Activated CD8-positive, alpha-beta T cell treated with anti-CD3 and anti-CD28 coated beads, Interleukin-2, amount 10 ng/mL, durations not matched to agents 7 days and 5 days (primary cell): ENCODE measurements at places on chromosomes 12 and 14. TPM values are rescaled to one million over a fixed set of nuclear protein-coding genes. Genes with fewer than 3 reads are reported as not detected.

Gene PRH2
- total RNA-seq, result not detected

Gene CD27
- total RNA-seq, result 131 TPM

Gene ESRRB
- 0.05 TPM for total RNA-seq

Gene GDF3
- total RNA-seq, result not detected

Gene GALNT9
- total RNA-seq, result not detected

DNA sequence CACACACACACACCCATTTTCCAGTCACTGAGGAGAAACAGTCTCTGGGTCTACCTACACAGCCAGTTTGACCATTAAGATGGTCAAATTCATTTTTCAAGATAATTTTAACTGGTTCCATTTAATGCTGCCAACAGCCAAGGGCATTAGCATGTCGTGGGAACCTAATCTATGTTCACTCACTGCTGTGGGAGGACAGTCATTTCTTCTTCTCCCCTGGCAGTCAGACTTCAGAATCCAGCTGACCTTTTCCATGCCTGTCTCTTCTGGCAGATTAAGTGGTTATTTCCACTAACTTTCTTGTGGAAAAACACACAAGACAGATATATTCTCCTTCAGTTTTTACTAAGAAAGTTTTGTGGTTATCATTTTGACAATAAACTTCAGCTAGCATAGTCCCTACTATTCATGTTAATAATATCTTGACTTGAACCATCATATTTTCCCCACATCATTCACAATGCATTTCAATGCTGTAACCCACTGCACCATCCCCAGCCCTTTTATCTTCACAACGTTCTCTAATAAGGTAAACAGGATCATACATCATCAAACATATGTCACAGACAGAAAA is 82.2 kb downstream of the DAD1 start:
- H3K4me1 ChIP-seq, result peaks cover 70% of the 10 kb centered on the region
- no peak for DNase-seq
- peaks cover 91% of the 10 kb centered on the region for H3K36me3 ChIP-seq

- no peak overlapping the region for H3K27ac ChIP-seq
- H3K27me3 ChIP-seq, result no peaks in the 10 kb centered on the region
- H3K36me3 ChIP-seq, result peaks cover 41% of the 10 kb centered on the region
- no peak overlapping the region for H3K4me3 ChIP-seq
- H3K4me1 ChIP-seq, result peaks cover 33% of the 10 kb centered on the region
- no peak for DNase-seq
Measured at GRCh38 chr12:19489168-19489567, 49.9 kb downstream of the AEBP2 start.

GRCh38 chr12:49891476-49891875 is 12.2 kb downstream of the FAIM2 start:
- H3K36me3 ChIP-seq, result no peaks in the 10 kb centered on the region
- no peak overlapping the region for H3K4me3 ChIP-seq
- no peak for DNase-seq
- no peak overlapping the region for H3K27ac ChIP-seq
- H3K4me1 ChIP-seq, result no peaks in the 10 kb centered on the region

DNA sequence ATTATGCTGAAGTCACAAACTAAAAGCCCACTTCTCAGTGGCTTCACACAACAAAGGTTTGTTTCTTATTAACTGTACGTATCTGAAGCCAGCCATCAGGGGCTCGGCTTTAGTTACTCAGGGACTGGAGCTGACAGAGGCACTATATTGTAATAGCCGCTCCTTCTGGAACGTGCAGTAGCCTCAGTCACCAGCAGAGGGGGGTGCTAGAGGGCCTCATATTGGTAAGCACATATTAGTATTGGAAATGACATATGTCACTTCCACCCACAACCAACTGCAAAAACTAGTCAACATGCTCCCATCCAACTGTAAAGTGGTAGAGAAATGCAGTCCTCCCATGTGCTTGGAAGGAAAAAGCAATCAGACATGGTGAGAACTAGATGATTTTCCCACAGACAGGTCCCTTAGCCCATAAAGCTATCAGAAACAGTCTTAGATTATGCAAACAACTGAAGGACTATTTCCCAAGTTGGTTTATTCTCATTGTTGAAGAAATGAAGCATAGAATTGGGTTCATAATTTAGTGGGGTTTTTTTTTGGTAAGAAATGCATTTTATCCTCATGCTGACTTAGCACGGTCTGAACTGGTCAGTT is 183.6 kb upstream of the G2E3 start:
- no peak overlapping the region for H3K27ac ChIP-seq
- no peaks in the 10 kb centered on the region for H3K27me3 ChIP-seq
- H3K4me3 ChIP-seq, result no peak overlapping the region

GRCh38 chr14:103521438-103521950 is 1.1 kb downstream of the CKB start:
- peaks cover 12% of the 10 kb centered on the region for H3K27me3 ChIP-seq
- no peak overlapping the region for H3K4me3 ChIP-seq
- H3K27ac ChIP-seq, result no peak overlapping the region

- H3K4me3 ChIP-seq, result peak overlapping the region; percentile 68
- no peaks in the 10 kb centered on the region for H3K36me3 ChIP-seq
- DNase-seq, result no peak
- no peak overlapping the region for H3K27ac ChIP-seq
- H3K27me3 ChIP-seq, result peaks cover 11% of the 10 kb centered on the region
Measured at GRCh38 chr12:122183588-122183940, 641 bp downstream of the LRRC43 start.

DNA sequence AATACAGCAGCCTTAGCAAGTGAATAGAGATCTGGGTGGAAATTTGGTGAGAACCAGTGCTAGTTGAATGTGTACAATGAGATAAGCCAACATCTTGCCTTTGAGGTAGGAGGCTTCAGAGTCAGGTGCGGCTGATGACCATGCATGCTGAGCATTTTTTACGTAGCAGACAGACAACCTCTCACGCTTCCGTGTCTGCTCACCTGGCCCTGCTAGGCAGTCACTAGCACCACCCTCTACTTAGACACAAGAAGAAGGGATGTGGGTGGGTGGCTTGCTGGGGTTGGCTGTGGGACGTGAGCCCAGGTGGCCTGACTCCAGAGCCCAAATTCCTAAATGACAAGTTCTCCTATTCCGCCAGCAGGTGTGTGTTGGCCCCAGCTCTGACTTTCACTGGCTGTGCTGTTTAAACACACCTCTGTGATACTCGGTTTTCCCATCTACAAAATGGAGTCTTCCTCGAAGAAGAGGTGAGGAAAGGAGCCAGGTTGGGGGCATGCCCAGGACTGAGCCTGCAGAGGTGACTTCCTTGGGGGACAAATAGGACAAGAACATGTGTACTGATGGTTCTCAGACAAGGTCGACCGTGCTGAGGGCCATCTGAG is 57.8 kb upstream of the BCL11B start:
- no peak overlapping the region for H3K4me3 ChIP-seq
- no peak overlapping the region for H3K27ac ChIP-seq
- no peaks in the 10 kb centered on the region for H3K4me1 ChIP-seq

DNA sequence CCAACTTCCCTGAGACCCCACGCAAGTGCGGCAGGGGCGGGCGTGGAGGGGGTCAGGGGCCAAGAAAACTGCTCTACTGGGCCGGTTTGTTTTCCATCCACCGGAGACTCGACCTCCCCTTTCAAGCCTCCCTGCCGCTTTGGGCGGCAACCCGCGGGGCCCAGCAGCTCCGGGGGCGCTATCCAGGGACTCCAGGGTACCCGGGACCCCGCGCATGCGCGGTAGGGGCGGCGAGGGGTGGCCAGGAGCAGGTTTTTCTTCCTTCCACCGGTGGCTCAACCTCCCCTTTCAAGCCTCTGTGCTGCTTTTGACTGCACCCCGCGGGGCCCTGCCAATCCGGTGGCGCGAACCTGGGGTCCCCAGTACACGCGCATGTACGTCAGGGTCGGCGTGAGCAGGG is 323.5 kb downstream of the ALG10 start:
- no peak overlapping the region for H3K27ac ChIP-seq
- no peaks in the 10 kb centered on the region for H3K4me1 ChIP-seq
- H3K36me3 ChIP-seq, result peaks cover 5% of the 10 kb centered on the region
- no peak overlapping the region for H3K4me3 ChIP-seq
- no peaks in the 10 kb centered on the region for H3K27me3 ChIP-seq

DNA sequence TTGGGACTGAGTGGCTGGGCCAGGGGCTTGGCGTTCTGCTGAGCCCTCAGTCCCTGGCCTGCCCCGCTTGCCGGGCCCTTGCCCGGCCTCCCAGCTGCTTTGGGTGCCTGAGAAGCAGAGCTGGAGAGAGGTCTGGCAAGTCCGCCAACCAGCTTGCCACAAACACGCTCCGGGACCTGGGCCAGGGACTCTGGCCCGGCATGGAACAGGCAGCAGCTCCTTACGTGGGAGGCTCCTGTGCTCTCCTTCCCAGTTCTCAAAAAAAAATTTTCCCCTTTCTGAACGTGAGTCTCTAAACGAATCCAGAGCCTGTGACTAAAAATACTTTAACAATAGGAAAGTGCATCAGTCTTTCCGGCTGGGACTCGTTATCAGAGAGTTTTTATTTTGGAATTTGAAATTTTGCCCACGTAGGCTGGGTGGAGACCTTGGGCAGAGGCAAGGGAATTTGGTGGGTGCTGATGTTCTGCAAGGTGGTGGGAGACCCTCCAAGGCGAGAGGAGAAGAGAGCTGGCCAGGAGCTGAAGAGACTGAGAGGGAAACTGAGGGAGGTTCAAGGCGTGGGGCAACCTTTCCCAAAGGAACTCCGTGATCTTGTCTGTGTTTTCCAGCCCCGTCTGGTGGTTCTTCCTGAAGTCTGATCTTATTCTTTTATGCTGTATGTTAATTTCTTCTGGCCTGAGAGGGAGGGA is 6.8 kb upstream of the NR4A1 start:
- H3K4me3 ChIP-seq, result no peak overlapping the region
- DNase-seq, result no peak
- H3K27me3 ChIP-seq, result no peaks in the 10 kb centered on the region
- H3K27ac ChIP-seq, result peak overlapping the region; percentile 32
- H3K4me1 ChIP-seq, result peaks cover 51% of the 10 kb centered on the region
- no peaks in the 10 kb centered on the region for H3K36me3 ChIP-seq

GRCh38 chr14:55819610-55820304 is 239.8 kb downstream of the KTN1 start:
- no peaks in the 10 kb centered on the region for H3K36me3 ChIP-seq
- H3K4me1 ChIP-seq, result peaks cover under 1% of the 10 kb centered on the region
- no peak overlapping the region for H3K27ac ChIP-seq
- no peak overlapping the region for H3K4me3 ChIP-seq
- peaks cover 18% of the 10 kb centered on the region for H3K27me3 ChIP-seq
- DNase-seq, result no peak

GRCh38 chr12:84150201-84150600 is 762.4 kb downstream of the SLC6A15 start:
- DNase-seq, result no peak
- H3K27ac ChIP-seq, result no peak overlapping the region
- no peaks in the 10 kb centered on the region for H3K36me3 ChIP-seq

DNA sequence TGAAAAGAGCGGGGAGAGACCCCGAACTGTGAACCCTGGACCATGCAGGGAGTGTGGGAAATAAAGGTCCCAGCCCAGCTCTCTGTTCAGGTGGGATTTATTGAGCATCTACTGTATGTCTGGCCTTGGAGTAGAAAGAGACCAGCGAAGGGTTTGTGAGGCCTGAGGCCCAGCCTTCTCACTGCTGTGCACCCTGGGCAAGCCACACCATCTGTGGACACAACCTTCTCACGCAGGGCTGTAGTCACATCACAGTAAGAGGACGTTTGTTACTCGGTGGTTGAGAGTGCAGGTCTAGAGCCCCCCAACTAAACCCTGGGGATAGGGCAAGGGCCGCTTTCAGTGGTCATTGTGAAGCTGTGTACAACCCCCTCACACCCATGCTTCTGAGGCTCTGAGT is 18.2 kb downstream of the FAM222A start:
- no peak for DNase-seq
- H3K4me1 ChIP-seq, result no peaks in the 10 kb centered on the region
- H3K27me3 ChIP-seq, result peaks cover 12% of the 10 kb centered on the region
- no peaks in the 10 kb centered on the region for H3K36me3 ChIP-seq
- H3K27ac ChIP-seq, result no peak overlapping the region

GRCh38 chr14:102086709-102086971 is 204 bp downstream of the HSP90AA1 start:
- peak overlapping the region; percentile 82 for H3K4me3 ChIP-seq
- peak overlapping the region; percentile 92 for H3K27ac ChIP-seq
- no peaks in the 10 kb centered on the region for H3K27me3 ChIP-seq
- peaks cover 65% of the 10 kb centered on the region for H3K4me1 ChIP-seq

- H3K4me3 ChIP-seq, result no peak overlapping the region
- peaks cover 35% of the 10 kb centered on the region for H3K36me3 ChIP-seq
- peaks cover 35% of the 10 kb centered on the region for H3K4me1 ChIP-seq
Measured at GRCh38 chr14:59293935-59294661, 105.6 kb downstream of the DAAM1 start.

DNA sequence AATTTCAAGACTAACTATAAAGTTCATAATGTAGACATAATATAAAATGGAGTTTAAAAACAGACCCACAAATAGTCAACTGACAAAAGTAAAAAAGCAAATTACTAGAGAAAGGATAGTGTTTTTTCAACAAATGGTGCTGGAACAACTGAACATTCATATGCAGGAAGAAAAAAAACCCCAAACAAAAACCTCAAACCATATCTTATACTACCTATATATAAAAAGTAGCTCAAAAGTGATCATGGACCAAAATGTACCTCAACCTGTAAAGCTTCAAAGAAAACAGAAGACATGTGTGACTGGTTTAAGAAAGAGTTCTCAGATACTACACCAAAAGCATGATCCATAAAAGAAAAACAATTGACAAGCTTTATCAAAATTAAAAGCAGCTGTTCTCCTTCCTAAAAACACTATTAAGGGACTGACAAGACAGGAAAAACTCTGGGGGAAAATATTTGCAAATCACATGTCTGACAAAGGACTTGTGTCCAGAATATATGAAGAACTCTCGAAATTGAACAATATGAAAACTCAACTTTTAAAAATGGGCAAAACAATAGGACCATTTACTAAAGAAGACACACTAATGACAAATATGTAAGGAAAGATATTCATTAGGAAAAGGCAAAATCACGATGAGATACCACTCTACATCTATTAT is 22.7 kb upstream of the ARID4A start:
- peaks cover 73% of the 10 kb centered on the region for H3K36me3 ChIP-seq
- no peaks in the 10 kb centered on the region for H3K27me3 ChIP-seq
- H3K4me3 ChIP-seq, result peak overlapping the region; percentile 27
- DNase-seq, result no peak
- H3K27ac ChIP-seq, result peak overlapping the region; percentile 87

- DNase-seq, result no peak
- H3K4me1 ChIP-seq, result peaks cover 46% of the 10 kb centered on the region
- H3K27ac ChIP-seq, result no peak overlapping the region
- no peak overlapping the region for H3K4me3 ChIP-seq
- H3K27me3 ChIP-seq, result peaks cover 88% of the 10 kb centered on the region
Measured at GRCh38 chr12:54049108-54049507, 4.5 kb upstream of the HOXC4 start.

DNA sequence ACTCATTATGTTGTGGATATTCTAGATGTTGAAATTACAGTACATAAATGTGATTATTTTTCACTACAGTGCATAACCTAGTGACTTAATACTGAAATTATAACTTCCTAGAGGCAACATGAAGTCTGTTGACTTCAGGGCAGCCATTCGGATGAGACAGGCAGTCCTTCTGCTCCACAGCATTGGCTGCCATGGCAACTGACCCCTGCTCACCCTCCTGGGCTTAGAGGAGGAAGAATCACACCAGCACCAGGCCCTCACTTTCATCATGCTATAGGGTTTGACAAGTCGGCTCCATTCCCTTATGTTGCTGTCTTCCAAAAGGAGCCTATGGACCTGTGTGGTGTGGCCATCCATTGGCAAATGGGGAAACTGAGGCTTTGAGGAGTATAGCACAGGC is 233.5 kb upstream of the TMEM132C start:
- no peaks in the 10 kb centered on the region for H3K4me1 ChIP-seq
- H3K27ac ChIP-seq, result no peak overlapping the region
- H3K4me3 ChIP-seq, result no peak overlapping the region
- no peaks in the 10 kb centered on the region for H3K27me3 ChIP-seq

- H3K36me3 ChIP-seq, result no peaks in the 10 kb centered on the region
- H3K27me3 ChIP-seq, result no peaks in the 10 kb centered on the region
- no peaks in the 10 kb centered on the region for H3K4me1 ChIP-seq
- no peak overlapping the region for H3K4me3 ChIP-seq
- no peak overlapping the region for H3K27ac ChIP-seq
- no peak for DNase-seq
Measured at GRCh38 chr14:94383777-94384176, 4.6 kb downstream of the SERPINA1 start.
